ENCODE measurements at places on chromosomes 11 and 22. TPM values are rescaled to one million over a fixed set of nuclear protein-coding genes. Genes with fewer than 3 reads are reported as not detected.

B4GALNT4 gene
- 9.6 TPM for total RNA-seq

POU2AF1 gene
- total RNA-seq = not detected

SAA1 gene
- not detected for total RNA-seq

PRR33 gene
- total RNA-seq = not detected

TRIM6 gene
- 5.6 TPM for total RNA-seq

CNTF gene
- total RNA-seq = 2.9 TPM

SNX32 gene
- total RNA-seq = 1.0 TPM
